Lower leg skin (tissue), 4 donors: ENCODE measurements at places on chromosomes 6 and 20. TPM values are rescaled to one million over a fixed set of nuclear protein-coding genes. Genes with fewer than 3 reads are reported as not detected.

- no peak for DNase-seq
Measured at GRCh38 chr6:91681296-91681695, 1094.4 kb upstream of the MAP3K7 start.

DNA sequence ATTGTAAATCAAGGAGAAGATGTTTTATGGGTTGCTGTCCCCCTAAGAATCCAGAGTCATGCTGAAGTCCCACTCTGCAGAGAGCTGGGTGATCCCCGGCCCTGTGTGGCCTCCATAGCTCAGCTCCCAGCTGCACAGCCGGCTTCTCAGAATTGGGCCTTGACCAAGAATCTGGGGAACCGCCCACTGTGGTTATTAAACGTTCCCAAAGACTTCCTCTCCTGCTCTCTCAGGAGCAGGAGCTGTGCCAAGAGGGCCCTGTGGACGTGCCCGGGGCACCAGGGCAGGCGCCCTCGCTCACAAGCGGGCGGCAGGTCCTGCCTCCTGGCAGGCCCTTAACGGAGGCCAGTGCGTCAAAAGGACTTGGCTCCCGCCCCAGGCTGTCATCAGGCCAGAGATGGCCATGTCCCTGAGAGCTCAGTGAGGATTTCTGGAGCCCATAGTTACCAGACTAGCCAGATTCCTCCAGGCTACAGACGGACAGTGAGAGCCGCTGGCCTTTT, 30.4 kb downstream of the ZC3H12D start:
- peak; percentile 97 for DNase-seq

DNA sequence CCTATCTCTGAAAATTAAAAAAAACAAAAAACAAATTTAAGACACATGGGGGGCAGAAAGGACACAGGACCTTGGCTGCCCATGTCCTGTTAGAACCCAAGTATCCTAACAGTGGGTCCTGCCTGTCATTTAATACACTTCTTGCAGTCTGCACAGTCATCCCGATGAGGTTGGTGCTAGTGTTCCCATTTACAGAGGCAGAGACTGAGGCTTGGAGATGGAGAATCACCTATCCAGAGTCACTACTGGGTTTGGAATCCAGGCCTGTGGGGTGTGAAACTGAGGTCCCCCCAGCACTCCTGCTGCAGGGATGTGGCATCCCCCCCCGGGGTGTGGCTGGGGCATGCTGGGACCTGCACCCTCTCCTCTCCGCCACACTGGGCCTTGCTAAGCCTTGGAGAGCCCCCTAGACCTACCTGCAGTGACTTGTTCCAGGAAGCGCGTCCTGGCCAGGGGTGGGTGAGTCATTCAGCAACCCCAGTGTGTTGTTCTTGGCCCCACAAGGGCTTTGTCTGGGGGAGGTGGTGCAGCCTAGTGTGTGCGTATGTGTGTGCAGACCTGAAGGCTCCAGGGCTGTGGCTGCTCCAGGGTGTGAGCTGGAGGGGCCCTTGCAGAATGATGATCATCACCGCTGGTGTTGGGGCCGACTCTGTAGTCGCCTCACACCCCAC, 49.7 kb downstream of the BCAS4 start:
- no peak for DNase-seq

DNA sequence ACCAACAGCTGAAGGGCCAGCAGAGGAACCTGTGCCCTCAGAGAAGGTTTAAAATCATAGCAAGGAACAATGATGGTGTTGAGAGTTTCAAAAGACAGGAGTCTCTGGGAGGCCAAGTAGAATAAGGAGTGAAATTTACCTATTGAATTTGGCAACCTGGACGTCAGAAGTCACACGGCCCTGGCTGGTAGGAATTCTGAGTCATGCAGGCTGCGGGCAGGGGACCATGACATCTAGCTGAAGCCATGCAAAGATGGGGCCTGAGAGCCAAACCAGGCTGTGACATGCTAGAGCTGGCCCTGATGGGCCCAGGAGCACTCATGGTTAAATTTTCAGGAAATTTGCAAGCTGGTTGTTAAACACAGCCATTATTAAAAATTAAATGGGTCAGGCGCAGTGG, 64.0 kb upstream of the SNX9 start:
- no peak for DNase-seq

GRCh38 chr6:6586671-6587526, 1.6 kb upstream of the LY86 start:
- no peak for DNase-seq

GRCh38 chr20:50272724-50273446, 82.3 kb downstream of the CEBPB start:
- DNase-seq: no peak

DNA sequence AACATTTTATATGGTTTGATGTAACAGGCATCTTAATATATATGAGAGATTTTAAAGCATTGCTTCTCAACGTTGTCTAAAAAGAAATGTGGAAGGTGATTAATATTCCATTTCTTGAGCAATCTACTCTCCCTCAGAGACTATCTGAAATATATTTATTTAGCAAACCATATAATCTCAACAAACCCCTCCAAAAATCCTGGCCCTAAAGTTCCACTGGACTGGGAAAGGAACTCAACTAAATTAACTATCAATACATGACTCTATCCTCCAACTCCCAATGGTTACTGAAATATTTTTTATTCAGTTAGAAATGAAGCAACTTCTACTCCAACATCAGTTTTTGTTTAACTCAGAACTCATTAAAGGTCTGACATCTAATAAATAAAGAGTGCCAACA, 6.3 kb downstream of the TASP1 start:
- no peak for DNase-seq

GRCh38 chr6:149593408-149593807, 27.2 kb downstream of the GINM1 start:
- no peak for DNase-seq

DNA sequence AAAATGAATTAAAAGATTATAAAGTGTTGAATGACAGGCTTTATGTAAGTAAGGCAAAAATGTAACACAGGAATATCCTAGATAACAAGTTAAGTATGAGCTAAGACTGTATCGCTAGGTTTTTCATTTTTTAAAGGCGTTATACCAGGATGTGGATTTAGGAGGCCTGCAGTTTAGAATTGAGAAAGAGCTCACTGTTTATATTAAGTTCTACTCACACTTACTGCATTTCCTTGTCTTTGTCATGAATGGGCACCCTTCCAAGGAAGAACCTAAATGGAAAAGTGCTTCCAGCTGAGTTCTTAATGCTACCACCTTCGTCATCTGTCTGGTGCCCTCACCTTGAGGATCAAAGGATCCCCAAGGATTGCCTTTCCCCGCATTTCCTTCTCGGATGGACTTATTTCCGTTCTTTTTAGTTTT, 148.7 kb downstream of the SOX4 start:
- DNase-seq: no peak

DNA sequence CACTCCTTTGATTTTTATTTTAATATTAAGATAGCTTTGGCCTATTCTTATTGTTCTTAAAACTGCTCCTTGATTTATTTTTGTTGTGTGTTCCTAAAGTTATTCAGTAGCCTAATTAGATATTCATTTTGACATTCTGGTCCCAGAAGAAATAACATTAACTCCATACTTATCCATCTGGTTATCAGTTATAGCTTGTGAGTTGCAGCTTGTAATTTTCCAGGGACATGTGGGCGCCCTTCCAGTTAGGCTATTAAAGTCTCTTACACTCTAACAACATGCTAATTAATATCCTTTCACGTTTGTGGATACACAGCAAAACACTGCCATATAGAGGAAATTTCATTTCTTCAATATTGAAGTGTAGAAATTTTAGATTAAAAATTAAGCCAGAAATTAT, 987.5 kb downstream of the HACE1 start:
- DNase-seq: no peak

DNA sequence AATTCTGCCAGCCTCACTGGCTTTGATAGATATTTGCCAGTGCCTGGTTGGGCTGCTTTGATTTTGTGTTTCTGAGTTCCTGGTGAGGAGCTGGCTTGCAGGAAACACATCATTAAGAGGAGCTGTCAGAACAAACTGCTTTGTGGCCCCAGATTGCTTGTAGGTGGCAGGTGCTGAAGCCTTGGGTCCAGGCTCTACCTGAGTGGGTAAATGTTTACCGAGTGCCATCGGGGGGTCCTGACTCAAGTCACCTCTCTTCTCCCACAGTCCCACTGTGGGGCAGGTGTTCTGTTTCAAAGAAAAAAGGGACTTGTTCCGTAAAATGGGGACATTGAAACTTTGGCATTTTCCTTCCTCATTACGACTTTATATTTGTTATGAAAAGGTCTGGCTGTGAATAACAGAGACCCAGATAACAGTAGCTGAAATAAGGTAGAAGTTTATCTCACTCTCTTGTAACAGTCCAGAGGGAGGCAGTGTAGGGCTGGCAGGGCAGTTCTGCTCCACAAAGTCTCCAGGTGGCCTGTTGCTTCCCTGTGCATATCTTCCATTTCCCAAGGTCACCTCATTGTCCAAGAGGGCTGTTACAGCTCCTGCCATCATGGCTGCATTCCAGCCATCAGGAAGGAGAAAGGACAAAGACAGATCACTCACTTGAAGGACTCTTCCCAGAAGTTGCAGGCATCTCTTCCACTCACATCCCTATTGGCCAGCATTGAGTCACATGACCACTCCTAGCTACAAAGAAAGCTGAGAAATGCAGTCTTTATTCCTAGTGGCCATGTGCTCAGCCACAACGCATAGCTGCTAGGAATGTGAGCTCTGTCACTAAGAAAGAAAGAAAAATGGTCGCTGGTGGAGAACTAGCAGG, 149.9 kb upstream of the KCNG1 start:
- peak; percentile 37 for DNase-seq

GRCh38 chr6:98832284-98833056, 1.9 kb upstream of the POU3F2 start:
- no peak for DNase-seq

GRCh38 chr6:8329562-8329961, 105.8 kb downstream of the SLC35B3 start:
- DNase-seq: no peak

- no peak for DNase-seq
Measured at GRCh38 chr20:56257604-56258003, 9.1 kb downstream of the MC3R start.

DNA sequence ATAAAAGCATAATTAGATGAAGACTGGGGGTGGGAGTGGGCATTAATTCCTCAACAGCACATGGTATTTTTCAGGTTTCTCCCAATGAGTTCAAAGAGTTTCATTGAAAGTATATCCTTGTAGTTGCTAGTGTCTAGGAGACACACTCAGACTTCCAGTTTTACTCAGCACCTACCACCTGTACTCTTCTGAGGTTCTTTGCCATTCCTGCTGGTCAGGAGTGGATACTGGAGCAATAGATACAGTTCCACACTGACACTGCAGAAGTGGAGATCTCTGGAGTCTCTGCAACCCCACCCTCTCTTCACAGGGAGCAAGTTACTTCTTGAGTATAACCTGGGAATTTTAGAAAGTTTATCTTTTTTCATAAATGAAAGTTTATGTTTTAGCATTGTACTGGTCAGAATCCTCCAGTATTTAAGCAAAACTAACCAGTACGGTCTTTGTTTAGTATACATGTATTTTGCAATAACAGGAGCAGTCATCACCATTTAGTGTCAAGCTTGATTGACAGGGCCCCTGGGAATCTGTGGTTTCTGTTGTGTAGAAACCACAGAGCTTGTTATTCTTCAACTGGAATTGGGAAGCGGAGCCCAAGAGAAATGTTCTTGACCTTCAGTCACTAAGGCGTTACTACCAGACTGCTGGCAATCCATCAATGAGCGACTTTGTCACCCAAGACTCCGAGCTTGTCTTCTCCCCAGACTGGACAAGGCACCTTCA, 148.1 kb downstream of the ZDHHC14 start:
- peak; percentile 84 for DNase-seq

The HDDC2 gene
- 44.6 TPM for total RNA-seq

The SLC24A3 gene
- 4.6 TPM for total RNA-seq

The TDRD6 gene
- total RNA-seq: 0.38 TPM

The ADGB gene
- total RNA-seq: 1.8 TPM

The PNPLA1 gene
- total RNA-seq: 28.8 TPM

The ZBP1 gene
- not detected for total RNA-seq
